ENCODE measurements at places on chromosomes 3 and 15.

DNA sequence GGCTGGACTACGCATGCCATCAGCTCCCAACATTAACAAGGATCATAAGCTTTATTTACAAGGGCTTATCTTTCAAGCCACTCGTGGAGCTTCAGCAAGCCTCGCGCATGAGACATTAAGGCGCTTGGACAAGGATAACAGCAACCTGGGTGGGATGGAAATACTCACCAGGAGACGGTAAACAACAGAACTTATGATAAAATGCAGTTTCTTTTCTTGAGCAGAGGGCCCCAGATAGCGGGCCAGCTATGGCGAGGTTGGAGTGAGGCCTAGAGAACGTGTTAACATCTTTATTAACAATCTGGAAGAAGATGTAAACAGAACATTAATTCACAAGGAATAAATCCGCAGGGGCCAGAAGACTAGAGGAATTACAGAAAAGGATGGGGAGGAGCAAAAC is 158.2 kb downstream of the NTRK3 start:
- DNase-seq: no peak

- no peak for DNase-seq
Observed at GRCh38 chr3:139529662-139530061, 9.9 kb downstream of the RBP1 start.

DNA sequence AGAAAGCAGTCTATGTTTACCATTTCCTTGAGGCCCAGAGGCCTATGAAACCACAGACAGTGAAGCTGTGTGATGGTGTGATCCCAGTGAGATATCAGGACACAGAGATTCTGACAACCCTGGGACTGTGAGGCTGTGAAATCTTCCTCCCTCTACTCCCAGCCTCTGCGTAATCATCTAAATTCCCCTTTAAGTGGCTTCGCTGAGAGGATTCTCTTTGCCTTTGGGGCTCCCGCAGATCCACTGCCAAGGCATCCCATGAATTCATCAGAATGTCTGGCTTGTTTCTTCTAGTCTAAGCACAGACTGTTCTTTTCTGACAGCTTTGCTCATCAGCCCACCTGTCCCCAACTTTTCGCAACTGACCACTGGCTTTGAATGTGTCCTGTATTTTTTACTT is 901.2 kb upstream of the NR2F2 start:
- DNase-seq: no peak

- DNase-seq: no peak
Observed at GRCh38 chr3:331881-332280, 135.3 kb downstream of the CHL1 start.

- no peak for DNase-seq
Observed at GRCh38 chr15:99348412-99348811, 97.1 kb downstream of the LRRC28 start.

GRCh38 chr15:41746802-41747201 is 27.5 kb upstream of the MAPKBP1 start:
- DNase-seq: no peak

DNA sequence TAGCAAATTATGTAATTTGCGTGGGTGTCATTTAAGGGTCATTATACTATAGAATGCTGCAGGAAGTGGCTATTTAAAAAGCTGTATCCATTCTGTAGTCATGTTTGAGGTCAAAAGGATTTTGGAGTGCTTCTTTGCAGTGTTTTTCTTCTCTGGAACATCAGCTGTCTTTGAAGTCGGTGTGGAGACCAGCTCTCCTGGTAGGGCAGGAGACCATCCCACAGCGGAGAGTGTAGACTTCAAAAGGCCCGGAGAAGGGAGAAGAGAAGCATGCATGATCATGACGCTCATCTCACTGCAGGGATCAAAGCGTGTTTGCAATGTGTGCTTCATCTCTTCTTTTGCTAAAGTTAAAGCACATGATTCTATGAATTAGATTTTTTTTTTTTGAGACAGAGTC is 19.9 kb downstream of the PXK start:
- DNase-seq: no peak

- no peak for DNase-seq
Observed at GRCh38 chr3:137766876-137767537, 2.9 kb downstream of the SOX14 start.

DNA sequence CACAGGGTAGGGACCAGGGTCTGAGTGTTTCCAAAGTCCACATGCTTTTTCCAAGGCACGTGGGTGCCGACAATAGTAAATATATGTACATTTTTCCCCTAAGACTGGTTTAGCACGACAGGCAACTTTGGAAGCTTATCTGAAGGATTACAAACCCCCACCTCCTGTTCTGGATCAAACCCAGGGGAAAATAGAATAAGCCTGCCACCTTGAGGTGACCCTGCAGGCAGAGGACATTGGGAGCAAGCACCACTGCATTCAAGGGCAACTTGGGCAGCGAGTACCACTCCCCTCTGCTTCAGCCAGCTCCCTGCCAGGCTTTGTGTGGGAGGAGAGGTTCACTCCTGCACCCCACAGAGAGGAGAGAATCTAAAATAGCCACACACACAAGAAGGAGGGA is 44.8 kb downstream of the KBTBD12 start:
- DNase-seq: no peak

GRCh38 chr3:144687862-144688261 is 716.2 kb downstream of the DIPK2A start:
- no peak for DNase-seq

DNA sequence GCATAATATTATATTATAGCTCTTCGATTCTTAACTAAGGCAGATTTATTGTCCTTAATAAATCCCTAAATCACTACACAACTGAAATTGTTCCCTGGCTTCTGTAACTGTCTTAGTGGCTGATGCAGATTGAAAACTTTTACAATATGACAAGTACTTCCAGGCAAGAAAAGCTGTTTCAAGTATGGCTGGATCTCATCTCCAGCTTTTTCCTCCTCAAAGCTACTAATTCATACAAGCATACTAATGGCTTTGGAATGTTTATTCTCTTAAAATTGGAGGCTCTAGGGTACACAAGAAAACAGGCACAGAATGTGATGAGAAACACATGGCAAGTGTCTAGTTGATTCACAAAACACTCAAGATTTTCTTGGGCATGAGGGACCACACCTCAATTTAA is 351.5 kb upstream of the ICE2 start:
- no peak for DNase-seq

DNA sequence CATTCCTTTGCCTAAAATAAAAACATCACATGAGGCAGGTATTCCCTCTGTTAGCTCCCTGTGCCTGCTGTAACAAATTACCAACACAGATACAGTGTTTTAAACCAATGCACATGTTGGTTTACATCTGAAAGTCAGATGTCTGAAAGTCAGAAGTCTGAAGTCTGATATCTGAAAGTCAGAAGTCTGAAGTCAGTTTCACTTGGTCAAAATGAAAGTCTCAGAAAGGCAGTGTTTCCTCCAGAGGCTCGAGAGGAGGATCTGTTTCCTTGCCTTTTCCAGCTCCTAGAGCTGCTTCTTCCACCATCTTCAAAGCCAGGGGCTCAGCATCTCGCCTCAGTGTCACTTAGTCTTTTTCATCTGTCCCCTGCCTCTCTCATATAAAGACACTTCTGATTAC is 22.0 kb downstream of the SST start:
- DNase-seq: no peak

- no peak for DNase-seq
Observed at GRCh38 chr3:33980252-33980651, 181.8 kb downstream of the PDCD6IP start.

DNA sequence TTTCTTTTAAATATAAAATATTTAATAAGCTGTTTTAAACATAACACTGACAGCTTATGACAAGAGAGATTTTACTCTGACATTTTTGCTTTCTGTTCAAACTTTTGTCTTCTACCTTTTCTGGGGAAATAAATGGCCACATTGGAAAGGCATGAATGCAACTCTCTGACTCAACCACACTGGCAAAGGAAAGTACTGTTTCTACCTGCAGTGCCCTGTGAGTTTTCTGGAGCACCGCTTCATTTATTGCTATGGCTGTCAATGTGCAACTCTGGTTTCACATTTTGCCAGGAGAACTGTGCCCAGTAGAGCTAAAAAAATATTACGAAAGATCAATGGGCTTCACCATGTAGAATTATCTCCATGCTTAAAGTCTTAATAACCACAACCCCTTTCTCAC is 15.1 kb downstream of the PDZRN3 start:
- DNase-seq: no peak

DNA sequence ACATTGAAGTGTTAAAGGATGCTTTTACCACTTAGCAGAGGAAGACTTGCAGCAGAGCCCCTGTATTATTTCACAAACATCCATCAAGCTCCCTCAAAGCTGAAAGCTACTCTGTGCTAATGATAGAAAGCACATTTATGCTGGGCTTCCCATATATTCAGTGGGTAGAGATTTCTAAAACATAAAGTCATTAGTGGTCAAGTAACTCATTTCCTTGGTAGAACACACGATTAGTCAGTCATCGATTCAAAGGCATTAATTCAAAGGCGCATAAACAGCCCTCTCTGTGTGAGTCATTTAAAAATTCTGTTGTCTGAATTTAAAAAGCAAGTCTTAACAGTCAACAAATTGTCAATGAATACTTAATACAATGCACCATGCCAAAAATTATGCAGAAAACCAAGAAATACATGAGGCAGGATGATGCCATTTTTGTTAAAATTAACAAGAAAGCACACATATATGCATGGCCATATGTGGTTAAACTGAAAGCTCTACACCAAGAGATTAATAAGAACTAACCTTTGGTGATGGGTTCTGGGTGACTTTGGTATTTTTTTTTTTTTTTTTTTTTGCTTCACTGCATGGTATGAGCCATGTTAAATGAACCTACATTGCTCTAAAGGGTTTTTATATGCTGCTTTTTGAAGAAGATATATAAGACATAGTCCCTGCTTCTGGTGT is 61.7 kb downstream of the LDHAL6B start:
- no peak for DNase-seq

DNA sequence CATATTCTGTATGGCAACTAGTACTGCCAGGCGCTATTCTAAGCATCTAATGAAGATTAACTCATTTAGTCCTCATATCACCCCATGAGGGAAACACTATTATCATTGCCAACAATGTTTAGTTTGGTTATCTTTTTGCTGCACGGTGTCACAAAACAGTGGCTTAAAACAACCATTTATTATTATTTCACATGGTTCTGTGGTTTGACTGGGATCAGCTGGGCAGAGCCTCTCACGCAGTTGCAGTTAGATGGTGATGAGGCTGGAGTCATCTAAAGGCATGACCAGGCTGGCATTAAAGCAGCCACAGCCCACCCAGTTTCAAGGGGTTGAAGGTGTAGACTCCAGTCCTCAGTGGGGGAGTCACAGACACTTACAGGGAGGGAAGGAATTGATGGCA is 32.8 kb upstream of the RASA2 start:
- DNase-seq: no peak

DNA sequence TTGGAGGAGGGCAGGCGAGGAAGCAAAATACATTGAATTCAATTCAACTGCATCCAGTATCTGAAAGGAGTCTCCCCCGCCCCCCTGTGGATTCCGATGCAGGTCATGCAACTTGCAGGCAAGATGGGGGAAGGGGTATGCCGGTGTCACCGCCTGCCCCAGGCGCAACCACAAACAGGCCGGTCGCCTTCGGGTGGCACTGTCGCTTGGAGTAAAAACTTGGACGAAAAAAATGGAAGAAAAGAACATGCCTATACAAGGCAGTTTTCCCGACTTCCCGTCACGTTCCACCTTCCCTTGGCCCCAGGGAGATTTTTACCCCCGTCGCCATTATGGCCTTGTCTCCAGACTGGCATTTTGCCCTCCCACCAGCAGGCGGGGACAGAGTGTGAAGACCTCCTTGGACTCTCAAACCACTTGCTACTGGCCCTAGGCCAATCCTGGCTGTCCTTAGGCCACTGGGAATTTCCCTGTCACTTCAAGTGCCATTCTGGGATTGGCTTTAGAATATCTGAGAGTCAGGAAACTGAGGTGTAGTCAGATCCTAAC is 1.6 kb upstream of the NTRK3 start:
- no peak for DNase-seq

- DNase-seq: no peak
Observed at GRCh38 chr15:63348392-63348791, 33.3 kb downstream of the CA12 start.
